Epithelial cell of proximal tubule (primary cell): ENCODE measurements at places on chromosomes 7 and 10.

DNA sequence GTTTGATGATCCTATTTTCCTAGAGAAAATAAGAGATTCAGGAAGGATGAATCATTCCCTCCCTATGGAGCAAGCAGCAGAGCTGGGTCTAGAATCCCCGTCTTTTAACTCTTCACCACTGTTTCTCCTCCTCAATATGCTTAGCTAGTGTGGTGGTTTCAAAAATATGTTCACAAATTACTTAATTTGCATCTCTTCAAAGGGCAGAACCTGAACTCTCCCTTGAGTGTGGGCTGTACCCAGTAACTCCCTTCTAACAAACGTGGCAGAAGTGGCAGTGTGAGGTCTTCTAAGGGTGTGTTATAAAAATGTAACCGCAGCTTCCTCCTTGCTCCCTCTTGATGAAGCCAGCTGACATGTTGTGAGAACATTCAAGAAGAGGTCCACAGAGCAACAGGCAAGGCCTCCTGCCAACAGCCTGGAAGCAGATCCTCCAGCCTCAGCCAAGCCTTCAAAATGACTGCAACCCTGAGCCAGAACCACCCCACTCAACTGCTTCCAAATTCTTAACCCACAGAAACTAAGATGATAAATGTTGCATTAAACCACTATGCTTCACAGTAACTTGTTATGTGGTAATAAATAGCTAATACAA is 36.6 kb downstream of the SRPK2 start:
- no peak for DNase-seq

GRCh38 chr7:41164440-41164839 is 538.5 kb downstream of the INHBA start:
- no peak for DNase-seq

DNA sequence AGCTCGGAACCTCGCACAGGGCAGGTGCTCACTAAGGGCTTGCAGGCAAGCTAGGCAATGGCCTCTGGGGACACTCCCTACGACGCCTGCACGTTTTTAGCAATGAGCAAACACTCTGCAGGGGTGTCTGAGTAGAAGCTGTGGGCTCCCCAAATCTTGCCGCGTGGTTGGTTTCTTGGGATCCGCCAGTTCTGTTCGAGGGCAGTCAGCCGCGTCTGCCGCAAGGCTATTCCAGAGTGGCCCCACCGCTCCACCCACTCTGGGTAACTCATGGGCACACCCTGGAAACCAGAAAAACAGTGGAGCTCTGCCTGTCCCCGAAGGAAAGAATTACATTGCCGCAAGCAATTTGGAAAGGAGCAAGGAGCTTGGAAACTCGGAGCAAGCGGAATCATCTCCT is 189.3 kb upstream of the LYZL2 start:
- DNase-seq: peak; percentile 37

- DNase-seq: no peak
These were observed 15.5 kb downstream of the CFTR start for GRCh38 chr7:117495308-117495707.

GRCh38 chr10:43308986-43309385 is 42.1 kb upstream of the RASGEF1A start:
- DNase-seq: no peak

GRCh38 chr10:18312374-18313139 is 172.3 kb downstream of the CACNB2 start:
- DNase-seq: no peak

GRCh38 chr10:17196573-17196972 is 4.9 kb downstream of the TRDMT1 start:
- no peak for DNase-seq

GRCh38 chr10:75397496-75398199 is 3.9 kb downstream of the ZNF503 start:
- DNase-seq: no peak

DNA sequence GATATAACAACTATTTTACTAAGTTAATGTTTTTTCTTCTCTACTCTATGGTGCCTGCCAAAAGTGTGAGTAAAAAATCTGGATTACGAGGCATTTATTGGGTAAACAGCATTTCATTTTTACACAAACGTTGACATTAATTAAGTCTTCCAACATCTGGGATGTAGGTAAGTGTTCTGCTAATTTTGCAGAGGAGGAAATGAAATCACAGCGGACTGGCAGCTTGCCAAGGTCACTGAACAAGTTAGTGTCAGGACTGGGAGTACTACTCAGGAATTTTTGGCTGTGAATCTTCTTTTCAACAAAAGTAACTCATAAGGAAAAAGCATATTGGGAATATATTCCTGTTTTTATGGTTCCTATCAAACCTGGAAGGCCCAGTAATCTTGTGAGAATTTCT is 612.1 kb upstream of the FZD8 start:
- peak; percentile 6 for DNase-seq

DNA sequence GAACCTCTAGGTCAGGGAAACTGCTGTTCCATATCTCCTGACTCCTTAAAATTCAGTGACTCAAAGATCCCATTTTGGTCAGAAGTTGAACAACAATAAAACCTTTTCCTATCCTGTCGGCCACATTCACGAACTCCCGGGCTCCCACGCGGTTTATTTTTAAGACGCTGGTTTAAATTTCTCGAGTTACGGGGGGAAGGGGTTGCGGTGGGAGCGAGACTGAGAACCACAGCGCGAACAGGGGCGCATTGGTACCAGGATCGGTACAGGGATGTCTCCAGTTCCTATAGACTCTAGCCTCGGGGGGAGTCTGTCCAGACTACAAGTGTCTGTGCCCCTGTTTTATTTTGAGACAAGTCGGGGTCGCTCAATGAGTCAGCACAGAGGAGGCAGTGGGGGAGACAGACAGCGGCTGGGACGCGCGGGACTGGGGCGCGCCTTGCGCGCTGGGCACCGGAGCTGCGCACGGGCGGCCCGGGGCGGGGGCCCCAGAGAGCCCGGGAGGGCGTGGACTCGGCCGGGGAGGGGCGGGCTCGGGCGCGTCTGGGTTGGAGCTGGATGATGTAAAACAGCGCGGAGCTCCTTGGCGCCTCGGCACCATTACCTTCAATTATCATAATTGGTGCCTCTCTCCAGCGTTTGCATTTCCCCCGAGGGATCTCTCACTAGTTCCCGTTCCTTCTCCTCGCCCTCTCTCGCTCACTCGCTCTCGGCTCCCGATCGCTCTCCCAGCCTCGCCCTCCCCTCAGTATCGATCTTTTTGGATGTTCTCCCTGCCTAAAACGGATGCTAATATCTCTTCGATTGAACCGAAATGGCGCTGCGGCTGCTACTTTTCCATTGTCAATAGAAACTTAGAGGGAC is 8.7 kb upstream of the BAMBI start:
- DNase-seq: no peak

DNA sequence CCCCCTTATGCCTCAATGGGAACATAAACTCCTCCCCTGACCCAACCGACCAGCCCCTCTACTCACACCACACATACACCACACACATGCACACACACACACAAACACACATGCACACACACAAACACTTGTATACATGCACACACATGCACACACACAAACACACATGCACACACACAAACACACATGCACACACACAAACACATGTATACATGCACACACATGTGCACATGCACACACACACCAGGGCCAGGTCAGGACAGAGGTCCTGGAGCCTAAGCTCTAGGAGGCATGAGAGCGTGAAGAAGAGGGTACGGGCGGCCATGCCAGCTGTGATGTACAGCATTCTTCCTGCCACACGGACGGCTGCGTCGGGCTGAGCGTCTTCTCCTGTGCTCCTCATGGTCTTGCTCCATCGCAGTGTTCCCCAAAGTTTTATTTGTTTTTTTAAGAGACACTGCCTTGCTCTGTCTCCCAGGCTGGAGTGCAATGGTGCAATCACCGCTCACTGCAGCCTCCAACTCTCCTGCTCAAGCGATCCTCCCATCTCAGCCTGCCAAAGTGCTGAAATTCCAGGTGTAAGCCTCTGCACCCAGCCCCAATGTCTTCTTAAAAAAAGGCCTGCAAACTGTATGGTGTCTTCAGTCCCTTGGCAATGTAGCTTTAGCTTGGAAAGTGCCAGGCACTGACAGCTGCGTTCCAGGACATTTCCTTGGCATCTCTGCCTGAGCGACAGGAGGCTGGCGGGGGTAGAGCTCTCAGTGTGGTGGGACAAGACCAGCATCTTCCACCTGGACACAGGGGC is 38.8 kb upstream of the INPP5A start:
- no peak for DNase-seq

DNA sequence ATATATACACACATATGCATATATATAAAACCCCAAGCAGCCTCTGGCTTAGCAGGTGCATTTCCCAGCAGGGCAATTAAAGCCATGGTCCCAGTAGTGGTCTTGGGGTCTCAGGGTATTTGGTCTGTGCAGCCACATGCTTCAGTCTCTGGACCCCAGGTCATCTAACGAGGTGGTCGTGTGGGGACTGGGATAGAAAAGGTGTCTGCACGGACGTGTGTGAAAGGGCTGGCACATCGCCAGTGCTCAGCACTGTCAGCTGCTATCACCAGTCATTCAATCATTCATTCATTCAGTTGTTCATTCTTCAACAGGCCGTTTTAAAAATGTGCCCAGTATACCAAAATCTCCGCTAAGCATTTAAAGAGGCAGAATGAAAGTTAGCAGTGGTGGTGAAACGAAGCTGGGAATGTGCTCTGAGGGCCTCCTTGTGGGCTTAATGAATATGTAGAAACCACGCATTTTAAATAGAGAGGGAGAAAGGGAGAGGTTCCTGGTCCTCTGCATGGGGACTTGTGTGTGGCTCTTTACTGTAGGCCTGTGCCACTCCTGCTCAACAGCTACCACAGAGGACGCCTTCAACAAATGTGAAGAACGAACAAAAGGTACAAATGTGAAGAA is 170.4 kb downstream of the EGFR start:
- DNase-seq: no peak

DNA sequence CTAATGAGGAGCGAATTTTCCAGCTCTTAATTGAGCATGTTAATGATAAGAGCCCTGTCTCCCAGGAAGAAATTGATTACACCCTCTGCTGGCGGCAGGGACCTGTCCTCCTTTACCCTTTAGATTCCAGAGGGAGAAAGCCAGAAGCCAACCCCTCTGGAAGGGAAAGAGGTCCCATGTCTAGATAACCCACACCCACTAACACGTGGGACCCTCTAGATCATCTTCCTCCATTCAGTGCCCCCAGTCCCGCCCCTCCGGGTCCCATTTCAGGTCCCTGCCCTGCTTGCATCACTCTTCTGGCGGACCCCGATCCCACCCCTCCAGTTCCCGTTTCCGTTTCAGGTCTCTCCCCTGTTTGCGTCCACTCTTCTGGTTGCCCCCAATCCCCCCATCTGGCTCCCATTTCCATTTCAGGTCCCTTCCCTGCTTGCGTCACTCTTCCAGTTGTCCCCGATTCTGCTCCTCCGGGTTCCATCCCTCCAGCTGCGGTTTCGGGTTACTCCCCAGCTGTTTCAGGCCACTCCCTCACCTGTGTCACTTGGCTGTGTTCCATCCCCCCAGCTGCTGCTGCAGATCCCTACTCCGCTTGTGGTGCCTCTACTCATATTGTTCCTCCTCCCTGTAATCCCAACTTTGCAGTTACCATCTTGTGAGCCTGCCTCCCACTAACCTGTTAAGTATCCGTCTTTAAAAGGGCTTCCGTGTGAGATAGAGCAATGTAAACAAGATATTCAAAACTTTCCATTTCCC is 202.4 kb downstream of the SH2D4B start:
- DNase-seq: no peak
